Stimulated activated CD4-positive, alpha-beta T cell treated with anti-CD3 and anti-CD28 coated beads, Interleukin-1b, Interleukin-23, amount 100 ng/mL, for 1 hour (primary cell): ENCODE measurements at places on chromosomes 6 and 20.

DNA sequence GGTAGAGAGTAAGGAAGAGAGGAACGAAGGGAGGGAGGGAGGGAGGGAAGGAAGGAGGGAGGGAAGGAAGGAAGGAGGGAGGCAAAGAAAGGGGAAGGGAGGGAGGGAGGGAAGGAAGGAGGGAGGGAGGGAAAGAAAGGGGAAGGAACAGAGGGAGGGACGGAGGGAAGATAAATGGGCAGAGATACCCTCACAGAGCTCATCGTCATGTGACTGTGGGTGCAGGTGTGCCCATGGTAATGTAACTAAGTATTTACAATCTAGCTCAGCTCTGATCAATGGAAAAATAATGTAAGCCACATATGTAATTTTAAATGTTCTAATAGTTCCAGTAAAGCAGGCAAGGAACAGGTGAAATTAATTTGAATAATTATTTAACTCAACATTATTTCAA lies 54.7 kb upstream of the FAM83D start:
- no peak for DNase-seq

DNA sequence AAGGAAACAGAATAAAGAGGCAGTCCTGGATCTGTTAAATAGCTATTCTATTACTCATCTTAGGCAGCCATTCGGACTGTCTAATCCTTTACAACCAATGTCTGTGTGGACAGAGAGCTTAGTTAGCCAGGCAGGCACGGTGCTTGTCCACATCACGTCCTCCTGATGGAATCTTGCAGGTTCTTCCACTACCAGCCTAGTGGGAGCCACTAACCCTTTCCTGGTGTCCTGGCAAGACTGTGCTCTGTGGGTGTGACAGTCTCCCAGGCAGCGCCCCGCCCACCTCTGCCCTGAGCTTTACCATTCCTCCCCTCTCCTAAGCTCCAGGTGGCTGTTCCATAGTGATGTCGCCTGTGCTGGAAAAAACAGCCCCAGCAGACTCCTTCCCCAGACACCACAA lies 78.3 kb upstream of the CLDN20 start:
- DNase-seq, result no peak

DNA sequence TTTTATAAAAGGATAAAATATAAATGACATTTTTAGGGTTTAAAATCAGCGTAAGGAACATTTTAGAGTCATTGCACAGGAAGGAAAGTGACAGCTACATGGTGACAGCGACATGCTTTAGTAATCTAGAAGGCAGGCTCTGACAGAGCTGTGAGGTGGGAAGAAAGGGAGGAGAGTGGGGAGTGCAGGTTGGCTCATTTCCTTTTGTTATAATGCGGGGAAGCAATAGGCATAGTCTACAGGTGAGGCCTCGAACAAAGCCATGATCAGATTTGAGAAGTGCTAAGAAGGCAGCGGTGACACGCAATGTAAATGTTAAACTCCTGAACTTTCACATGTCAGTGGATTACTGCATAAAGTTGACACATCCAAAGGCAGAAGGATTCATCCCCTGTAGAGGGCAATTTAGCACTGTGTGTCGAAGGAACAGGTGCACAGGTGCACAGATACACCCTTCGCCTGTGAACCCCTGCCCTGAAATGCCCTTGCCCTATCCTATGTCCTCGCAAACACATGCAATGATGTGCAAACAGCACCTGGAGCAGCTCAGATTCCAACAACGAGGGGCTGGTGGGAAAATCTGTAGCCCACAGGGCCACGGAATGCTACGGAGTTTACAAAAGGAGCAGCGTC lies 32.4 kb upstream of the SMOC2 start:
- no peak for DNase-seq

GRCh38 chr20:56422076-56422823 lies 10.2 kb downstream of the CASS4 start:
- no peak for DNase-seq

- no peak for DNase-seq
These were observed 188.5 kb upstream of the SNX9 start for GRCh38 chr6:157634546-157634945.

GRCh38 chr6:165717732-165718465 lies 54.9 kb upstream of the PDE10A start:
- no peak for DNase-seq

- DNase-seq, result no peak
These were observed 277.1 kb upstream of the ECI2 start for GRCh38 chr6:4412488-4412887.

DNA sequence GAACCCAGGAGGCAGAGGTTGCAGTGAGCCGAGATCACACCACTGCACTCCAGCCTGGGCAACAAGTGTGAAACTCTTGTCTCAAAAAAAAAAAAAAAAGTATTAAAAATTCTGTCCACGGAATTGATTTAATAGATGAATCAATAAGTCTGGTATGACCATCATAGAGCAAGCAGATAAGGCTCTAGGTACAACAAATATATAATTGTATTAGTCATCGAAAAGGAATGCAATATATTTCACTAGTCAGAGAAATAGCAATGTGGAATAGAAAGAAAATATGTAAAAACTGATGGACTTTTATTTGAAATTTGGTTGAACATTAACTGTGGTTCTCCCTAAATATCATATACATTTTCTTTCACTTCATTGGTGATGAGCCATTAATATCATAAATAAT lies 476.8 kb upstream of the AGPAT4 start:
- DNase-seq, result no peak

GRCh38 chr20:46584508-46584907 lies 34.1 kb upstream of the OCSTAMP start:
- DNase-seq, result no peak

DNA sequence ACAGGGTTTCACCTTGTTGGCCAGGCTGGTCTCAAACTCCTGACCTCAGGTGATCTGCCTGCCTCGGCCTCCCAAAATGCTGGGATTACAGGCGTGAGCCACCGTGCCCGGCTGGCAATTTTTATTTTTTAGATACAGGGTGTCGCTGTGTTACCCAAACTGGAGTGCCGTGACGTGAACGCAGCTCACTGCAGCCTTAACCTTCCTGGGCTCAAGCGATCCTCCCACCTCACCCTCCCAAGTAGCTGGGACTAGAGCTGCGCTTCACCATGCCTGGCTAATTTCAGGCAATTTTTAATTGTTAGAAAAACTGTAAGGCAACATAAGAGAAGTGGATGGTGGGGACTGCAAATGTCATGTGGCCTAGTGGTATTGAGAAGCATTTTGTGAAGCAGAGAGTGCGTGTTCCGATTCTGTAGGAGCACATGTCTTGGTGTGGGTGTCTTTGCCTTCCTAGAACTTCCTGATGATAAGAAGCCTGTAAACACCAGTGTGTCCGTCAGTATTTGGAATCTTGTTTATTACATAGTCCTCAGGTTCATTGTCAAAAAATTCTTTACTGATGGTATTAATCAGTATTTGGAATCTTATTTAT lies 18.0 kb downstream of the JARID2 start:
- DNase-seq, result no peak

DNA sequence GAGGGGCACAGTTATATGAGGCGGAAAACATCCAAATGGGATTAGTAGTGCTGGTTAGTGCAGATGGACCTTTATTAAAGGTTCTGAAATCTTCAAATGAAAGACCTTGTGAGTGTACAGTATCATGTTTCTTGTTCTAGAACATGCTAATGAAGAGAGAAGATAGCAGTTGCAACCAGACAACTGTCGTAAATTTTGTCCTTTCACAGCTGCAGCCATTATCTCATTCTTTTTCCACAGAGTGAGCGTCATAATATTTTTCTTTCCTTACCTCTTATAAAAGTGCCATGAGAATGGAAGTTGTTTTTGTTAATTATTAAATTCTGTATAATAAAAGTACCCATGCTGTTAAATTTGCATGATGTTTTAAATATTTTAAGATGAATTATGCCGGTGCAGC lies 4.4 kb upstream of the C6orf163 start:
- DNase-seq, result no peak

GRCh38 chr6:134422426-134423231 lies 104.7 kb upstream of the SGK1 start:
- DNase-seq, result no peak

DNA sequence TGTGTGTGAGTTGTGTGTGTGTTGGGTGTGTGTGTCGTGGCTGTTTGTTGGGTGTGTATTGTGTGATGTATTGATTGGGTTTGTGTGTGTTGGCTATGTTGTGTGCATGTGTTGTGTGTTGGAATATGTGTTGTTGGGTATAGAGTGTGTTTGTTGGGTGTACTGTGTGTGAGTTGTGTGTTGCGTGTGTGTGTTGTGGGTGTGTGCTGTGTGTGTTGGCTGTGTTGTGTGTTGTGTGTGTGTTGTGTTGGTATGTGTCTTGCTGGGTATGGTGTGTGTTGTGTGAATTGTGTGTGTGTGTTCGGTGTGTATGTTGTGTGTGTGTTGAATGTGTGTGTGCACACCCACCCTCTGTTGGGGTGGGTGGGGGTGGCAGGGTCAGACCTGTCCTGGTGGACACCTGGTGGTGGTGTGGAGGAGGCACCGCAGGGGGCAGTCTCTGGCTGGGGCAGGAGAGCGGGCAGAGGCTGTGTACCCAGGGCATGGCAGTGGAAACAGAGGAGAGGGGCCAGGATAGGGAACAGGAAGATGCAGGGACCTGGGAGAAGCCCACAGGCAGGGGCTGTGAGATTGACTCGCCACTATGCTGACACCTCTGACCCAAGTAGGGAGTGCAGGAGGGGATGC lies 25.5 kb upstream of the PXDC1 start:
- no peak for DNase-seq

DNA sequence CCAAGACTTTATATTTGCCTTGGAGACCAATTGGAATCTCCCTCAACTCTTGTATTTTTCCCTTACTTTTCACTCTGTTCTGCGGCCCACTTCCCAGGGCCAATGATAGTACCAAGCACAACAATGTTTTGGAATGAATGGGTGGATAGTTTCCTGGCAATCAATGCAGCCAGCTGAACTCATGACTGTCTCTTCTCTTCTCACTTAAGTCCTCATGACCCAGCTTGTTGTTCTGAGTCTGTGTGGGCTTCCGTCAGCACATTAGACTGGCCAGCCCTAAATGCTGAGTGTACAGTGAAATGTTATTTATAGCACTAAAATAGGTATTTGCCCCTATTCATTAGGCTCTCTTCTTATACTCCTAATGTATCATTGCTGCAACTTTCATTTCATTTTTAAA lies 5.6 kb upstream of the MBOAT1 start:
- no peak for DNase-seq

DNA sequence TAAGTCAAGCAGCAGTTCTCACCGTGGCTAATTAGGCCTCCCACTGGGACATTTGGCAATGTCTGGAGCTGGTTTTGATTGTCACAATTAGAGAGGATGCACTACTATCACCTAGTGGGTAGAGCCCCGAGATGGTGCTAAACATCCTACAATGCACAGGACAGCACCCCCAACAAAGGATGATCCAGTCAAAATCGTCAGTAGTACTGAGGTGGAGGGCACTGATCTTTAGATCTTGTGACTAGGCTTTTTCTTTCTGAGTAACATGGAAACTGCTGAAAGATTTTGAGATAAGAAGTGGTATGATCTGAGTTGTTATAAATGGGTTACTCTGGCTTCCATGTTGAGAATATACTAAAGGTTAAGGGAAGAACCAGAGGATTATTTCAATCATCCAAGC lies 12.0 kb downstream of the UBD start:
- no peak for DNase-seq

DNA sequence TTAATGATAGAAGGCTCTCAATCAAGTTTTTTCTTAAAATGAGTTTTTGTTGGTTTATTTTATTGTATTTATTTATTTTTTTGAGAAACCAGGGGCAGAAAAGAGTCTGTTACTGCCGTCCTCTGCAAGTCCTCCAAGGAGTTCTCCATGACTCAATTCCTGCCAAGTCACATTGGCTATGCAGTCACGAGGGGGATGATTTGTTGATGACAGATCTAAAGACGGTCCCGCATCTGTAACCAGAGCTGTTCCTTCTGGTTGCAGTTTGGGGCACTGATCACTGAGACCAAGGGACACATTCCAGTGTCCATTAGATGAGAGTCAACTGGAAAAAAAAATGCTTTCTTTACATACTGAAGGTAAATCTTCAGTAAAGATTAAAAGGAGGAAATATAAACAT lies 13.9 kb upstream of the TSHZ2 start:
- no peak for DNase-seq

- no peak for DNase-seq
These were observed 216.2 kb downstream of the NFATC2 start for GRCh38 chr20:51326201-51326819.

DNA sequence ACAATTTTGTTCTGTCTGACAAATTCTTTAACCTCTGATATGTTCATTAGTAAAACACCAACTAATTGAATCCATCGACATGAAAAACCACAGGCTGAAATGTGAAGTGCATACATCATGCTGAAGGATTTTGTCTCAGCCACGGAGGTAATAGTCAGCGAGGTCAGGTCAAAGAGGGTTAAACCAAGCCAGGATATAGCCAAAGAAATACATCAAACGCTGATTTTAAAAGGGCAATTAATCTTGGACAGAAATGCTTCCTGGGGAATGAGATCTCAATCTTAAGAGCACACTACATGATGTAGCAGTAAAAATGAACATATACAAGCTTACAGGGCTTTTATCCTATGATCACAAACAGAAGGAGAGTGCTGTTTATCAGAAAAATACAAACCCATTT lies 106.7 kb downstream of the PRDM1 start:
- DNase-seq, result no peak

GRCh38 chr6:155080881-155081845 lies 86.0 kb downstream of the TIAM2 start:
- DNase-seq, result no peak

GRCh38 chr20:1273366-1273765 lies 7.3 kb downstream of the SNPH start:
- no peak for DNase-seq

GRCh38 chr6:109877028-109878004 lies 100.8 kb upstream of the GPR6 start:
- no peak for DNase-seq

DNA sequence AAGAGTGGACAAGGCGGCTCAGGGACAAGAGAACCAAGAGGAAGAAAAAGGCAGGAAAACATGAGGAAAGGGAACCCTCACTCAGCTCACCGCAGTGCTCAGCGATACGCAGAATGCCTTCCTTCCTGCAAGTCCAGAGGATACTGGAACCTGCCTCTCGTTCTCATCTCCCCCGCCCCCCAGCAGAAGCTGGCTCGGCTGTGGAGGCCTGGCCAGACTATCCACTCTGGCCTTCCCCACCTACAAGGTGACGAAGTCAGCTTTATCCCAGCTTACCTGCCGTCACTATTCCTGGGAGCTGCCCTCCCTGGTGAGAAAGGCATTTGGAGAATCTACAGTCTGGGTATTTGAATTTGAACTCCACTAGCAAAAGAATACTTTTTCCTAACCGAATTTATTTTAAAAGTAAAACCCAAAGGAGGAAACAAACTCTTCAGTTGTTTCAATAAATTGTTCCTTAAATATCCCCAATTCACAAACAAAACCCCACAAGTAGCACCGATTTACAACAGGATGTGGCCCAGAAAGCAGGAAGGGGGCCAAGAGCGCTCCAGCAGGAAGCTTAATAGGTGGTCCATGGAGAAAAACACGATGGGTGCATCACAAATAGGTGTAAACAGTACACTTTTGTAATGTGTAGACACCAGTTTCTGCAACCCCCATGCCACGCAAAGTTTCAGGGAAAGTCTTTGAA lies 2.1 kb upstream of the DIDO1 start:
- DNase-seq, result no peak
